ENCODE measurements at places on chromosomes 16 and 17. TPM values are rescaled to one million over a fixed set of nuclear protein-coding genes. Genes with fewer than 3 reads are reported as not detected.
A peak's percentile ranks its signal among the peaks of the same experiment; 100 is the strongest.

GRCh38 chr17:329784-330420 lies 22.7 kb downstream of the RPH3AL start:
- no peak for DNase-seq

DNA sequence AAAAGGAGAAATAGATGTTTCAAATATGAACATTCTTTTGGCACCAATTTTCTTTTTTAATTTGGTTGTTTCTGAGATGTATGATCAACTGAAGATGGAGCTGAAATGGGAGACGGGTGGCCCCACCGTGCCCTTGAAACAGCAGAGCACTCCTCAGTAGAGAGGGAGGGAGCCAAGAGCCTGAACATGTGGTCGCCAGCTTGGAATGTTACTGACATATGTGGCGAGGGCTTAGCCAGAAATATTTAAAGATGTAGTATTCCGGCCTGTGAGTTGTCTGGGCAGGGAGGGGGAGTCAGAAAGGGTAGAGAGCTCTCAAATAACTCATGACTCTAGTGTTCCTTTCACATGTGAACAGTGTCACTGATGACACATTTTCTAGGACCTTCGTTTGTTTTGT lies 13.3 kb upstream of the MRC2 start:
- peak; percentile 48 for DNase-seq

DNA sequence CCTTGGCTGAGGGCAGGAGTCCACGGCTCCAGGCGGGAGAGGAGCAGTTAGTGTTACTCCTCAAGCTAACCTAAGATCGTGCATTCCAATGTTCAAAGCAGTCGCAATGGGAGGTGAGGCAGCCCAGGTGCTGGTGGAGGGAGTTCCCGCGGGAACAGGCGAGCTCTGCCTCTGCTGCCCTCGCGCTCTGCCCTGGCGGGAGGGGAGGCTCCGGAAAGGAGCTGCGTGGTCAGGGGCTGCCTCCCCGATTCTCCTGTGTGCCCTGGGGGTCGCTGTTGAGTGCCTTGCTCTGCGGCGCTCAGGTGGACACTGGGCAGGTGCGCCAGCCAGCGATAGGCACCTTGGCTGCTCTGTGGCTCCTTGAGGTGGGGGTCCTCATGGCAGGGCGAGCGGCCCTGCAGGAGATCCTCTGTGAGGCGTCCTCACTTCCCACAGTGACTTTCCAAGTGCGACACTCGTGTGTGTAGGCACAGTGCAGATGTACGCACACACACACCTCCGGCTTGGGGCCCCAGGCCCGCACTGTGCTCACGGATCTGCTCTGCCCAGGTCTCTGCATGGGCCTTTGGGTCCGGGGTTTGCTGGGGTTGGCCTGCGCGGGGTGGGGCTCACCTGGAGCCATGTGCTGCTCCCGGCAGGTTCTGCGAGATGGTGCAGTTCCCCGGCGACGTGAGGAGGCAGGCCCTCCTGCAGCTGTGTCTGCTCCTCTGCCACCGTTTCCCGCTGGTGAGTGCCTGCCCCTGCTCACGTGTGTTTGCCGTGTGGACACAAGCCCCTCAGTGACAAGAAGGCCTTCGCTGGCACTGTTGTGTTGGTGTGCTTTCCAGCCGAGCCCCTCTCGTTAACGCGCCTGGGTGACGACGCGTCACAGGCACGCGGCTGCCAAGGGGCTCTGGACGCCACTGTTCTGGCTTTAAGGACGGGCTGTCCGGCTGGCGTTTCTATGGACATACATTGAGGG lies 97.9 kb upstream of the ZNF750 start:
- no peak for DNase-seq

- peak; percentile 36 for DNase-seq
Measured at GRCh38 chr17:77802811-77803220, 155.7 kb upstream of the TNRC6C start.

- DNase-seq, result no peak
Measured at GRCh38 chr17:6495450-6496115, 51.3 kb downstream of the PIMREG start.

DNA sequence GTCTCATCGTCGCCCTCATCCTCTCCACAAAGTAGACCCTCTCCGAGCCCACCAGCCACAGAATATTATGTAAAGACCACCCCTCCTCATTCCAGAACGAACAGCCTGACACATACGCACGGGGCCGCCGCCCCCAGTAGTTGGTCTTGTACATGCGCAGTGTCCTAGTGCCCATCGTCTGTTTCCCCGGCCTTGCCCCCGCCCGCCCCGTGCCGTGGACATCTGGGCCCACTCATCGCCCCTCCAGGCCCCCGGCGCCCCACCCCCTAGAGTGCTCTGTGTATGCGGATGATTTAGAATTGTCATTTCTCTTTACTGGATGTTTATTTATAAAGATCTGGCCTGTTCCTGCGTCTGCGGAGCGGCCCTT lies 475 bp upstream of the AMDHD2 start:
- no peak for DNase-seq

GRCh38 chr16:78950768-78951167 lies 649.8 kb downstream of the MAF start:
- DNase-seq, result no peak

DNA sequence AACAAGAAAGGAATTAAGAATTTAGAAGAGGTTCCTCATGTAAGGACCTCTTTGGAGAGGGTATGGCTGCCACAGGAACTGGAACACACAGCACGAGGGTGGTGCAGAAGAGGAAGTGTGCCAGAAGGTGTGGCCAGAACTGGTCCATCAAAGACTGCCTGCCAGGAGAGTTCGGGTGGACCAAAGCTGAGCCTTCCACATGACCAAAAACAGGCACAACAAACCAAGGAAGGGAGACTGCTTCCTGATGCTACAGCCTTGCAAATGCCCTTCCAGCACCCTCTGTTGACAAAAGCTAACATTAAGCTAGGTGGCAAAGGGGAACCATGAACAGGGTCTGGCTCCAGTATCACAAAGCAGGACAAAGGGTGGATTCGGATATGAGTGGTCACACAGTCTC lies 125.8 kb upstream of the TMEM97 start:
- DNase-seq, result no peak

- no peak for DNase-seq
Measured at GRCh38 chr17:3796110-3796821, 4.7 kb downstream of the ITGAE start.

GRCh38 chr16:15811481-15812400 lies 45.1 kb downstream of the MYH11 start:
- peak; percentile 83 for DNase-seq

DNA sequence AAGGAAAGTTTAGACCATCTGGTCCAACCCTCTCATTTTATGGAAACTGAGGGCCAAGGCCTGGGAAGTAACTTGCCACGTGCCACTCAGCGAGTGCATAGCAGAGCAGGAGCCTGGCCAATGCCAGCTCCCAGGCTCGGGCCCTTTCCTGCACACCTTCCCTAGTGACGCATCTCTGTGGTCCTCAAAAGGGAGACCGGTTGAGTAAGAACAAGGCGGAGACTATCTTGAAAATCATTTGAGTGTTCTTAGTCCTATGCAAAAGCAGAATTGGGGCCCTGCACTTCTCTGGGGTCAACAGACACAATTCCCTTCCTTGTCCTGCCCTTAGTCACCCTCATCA lies 2.8 kb downstream of the CCL4 start:
- no peak for DNase-seq

- DNase-seq, result no peak
Measured at GRCh38 chr17:61461586-61461966, 9.4 kb downstream of the TBX4 start.

- no peak for DNase-seq
Measured at GRCh38 chr17:55354941-55355340, 66.7 kb downstream of the MMD start.

DNA sequence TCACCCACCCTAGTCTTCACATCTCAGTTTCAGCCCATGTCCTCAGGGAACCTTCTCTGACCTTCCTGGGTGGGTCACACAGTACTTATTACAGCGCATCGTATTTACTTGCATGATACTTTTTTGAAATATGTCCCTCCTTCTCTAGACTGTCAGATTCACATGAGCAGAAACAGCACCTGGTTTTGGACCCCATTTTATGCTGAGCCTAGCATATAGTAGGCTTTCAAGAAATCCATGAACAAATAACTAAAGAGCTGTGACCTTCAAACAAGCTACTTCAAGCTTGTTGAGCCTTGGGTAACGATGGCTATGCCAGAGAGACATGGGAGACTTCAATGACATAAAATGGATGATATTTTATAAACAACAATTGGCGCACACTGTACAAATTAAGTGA lies 150.3 kb downstream of the GRIN2A start:
- no peak for DNase-seq

- peak; percentile 64 for DNase-seq
Measured at GRCh38 chr16:5615868-5616642, 518.5 kb upstream of the EEF2KMT start.

DNA sequence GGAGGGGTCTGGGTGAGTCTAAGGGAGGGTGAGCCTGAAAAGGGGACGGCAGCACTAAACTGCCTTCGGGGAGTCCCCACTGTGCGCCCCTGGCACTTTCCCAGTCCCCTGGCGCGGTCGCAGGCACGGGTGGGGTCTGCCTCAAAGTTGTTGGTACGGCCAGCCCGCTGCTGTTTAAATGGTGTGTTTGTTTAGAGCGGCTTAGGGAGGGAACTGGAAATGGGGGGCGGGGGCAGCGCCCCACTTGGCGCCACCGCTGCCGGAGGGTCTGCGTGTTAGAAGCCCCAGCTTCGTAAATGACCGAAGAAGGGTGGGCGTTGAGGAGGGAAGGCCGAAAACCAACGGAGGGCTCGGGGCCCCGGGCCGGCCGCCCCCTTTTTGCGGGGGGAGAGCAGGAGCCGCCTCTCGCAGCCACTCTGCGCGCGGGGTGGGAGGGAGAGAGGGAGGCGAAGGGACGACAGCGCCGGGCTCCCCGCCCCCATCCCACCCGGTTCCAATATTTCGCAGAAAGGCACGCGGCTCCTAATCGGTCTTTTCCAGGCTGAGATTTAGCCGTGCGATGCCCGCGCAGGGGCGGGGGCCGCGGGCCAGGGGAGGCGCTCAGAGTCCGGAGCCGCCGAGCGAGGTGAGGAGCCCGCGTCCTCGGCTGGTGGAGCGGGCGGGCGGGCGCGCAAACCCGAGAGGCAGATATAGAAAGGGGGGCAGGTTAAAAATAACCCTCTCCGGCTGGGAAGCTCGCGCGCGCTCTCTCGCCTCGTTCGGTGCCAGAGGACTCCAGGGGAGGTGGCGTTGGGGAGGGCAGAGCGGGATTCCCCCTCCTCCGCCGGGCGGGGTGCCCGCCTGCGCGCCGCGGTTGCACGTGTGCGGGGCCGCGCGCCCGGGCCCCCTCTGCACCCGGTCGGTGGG lies 54.9 kb downstream of the SREBF1 start:
- DNase-seq, result peak; percentile 71

GRCh38 chr17:55664287-55664686 lies 58.4 kb downstream of the TMEM100 start:
- no peak for DNase-seq

GRCh38 chr16:30937692-30938091 lies 11.2 kb upstream of the ORAI3 start:
- no peak for DNase-seq

GRCh38 chr16:77662246-77662645 lies 60.1 kb upstream of the NUDT7 start:
- no peak for DNase-seq

DNA sequence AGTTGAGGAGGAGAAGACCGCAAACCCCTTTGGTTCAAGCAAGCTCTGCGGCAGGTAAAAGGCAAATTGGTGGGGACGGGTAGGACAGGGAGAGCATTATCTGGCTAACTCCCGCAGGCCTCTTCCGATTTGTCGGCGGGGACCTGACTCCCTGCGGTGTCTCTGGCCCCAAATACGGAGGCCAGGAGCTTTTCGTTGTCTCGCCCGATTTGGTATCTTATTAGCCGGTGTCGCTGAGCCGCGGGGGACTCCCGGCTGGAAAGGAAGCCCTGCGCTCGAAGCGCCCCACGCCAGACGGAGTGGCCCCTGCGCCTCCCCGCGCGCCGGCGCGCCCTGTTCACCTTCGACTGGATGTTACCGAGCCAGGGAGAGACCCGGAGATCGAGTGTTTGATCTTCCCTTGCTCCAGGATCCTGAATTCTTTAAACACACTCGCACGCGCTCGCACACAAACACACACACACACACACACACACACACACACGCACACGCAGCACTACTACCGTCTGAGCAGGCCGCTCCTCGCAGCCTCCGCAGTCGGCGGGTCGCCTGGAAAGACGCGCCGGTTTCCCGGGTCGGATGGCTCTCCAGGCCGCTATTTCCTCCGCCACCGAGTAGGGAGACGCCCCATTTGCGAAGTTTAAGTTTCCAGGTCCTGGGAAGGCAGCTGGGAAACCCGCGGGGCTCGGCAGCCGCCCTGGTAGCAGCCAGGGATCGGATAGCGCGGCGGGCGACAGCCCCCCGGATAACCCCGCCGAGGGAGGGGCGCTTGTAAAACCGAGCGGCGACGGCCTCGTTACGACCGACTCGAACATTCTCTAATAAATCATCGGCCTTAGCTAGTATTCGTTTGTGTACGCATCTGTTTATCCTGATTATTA lies 3.3 kb downstream of the PRAC1 start:
- DNase-seq, result no peak

DNA sequence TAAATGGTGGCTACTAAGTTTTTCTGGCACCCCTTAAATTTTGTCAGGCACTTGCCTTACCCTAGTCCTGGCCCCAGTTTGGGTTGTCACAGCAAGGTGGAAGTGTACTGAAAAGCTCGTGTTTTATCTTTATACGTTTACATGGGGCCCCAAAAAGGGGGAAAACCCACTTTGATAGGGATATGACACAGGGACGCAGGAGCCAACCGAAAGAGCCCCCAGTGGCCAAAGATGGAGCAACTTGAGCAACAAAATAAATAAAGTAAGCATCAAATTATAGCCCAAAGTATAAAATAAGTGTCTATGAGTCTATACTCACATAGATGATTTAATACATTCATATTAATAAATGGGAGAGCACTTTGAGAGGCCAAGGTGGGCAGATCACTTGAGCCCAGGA lies 5.0 kb upstream of the CETP start:
- no peak for DNase-seq

- peak; percentile 65 for DNase-seq
Measured at GRCh38 chr17:42720996-42721583, 23.8 kb downstream of the EZH1 start.

- no peak for DNase-seq
Measured at GRCh38 chr17:74049967-74050458, 153.5 kb upstream of the RPL38 start.

MLST8 gene
- 26.5 TPM for total RNA-seq

PRAC1 gene
- not detected for total RNA-seq

SLC38A8 gene
- total RNA-seq, result not detected

SKA2 gene
- total RNA-seq, result 134 TPM

PRAC2 gene
- total RNA-seq, result not detected

KRT33A gene
- 0.17 TPM for total RNA-seq

ZNF785 gene
- total RNA-seq, result 6.3 TPM

TRPV2 gene
- total RNA-seq, result 4.1 TPM

MRPL45 gene
- total RNA-seq, result 43.1 TPM

SLC16A5 gene
- not detected for total RNA-seq

RMI2 gene
- total RNA-seq, result 42.6 TPM

All from M059J (cell line).